HEK293T (cell line): ENCODE measurements at places on chromosomes 2 and 18.

DNA sequence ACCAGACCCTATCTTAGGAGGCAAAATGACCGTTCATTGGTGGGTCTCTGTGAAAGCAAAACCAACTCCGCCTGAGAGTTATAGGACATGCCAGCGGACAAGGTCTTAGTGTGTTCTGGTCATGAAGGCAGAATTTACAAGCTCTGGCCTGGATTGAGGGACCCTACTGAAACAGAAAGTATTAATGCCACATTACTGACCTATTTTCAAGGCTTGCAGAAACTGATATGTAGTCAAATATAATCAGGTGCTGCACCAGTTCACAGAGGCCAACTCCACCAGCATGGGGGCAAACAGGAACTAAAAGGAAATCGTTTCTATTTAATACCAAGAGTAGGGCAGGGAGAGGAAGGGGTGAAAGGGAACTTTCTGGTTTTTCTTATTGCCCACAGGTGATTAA is 19.7 kb downstream of the TYMS start:
- no peak for DNase-seq

DNA sequence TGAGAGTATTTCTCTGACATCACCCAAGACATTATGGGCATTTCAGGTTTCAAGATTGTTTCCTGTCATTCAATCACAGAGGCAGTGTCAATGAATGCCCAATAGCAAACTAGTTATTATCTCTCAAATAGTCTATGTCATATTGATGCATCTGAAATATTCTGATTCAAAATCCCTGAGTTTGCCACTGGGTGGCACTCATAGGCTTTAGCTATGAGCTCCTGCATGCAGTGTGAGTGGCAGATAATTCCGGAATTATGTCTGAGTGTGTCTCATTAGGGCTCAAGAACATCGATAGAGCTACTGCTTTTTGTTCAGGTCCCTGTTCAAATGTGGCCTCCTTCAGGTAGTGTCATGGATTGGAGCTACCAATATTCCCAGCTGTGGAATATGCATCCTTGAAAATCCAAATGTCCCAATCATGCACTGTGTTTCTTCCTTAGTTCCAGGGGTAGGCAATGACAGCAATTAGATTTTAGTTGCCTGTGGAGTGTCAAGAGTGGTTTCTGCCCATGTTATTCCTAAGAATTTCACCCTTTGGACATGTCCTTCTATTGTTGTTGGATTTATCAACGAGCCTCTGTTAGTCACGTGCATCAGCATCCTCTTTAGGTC is 7.8 kb upstream of the OR6B3 start:
- DNase-seq: peak; percentile 39

- no peak for DNase-seq
Observed at GRCh38 chr2:24659862-24660261, 133.3 kb downstream of the PTRHD1 start.

DNA sequence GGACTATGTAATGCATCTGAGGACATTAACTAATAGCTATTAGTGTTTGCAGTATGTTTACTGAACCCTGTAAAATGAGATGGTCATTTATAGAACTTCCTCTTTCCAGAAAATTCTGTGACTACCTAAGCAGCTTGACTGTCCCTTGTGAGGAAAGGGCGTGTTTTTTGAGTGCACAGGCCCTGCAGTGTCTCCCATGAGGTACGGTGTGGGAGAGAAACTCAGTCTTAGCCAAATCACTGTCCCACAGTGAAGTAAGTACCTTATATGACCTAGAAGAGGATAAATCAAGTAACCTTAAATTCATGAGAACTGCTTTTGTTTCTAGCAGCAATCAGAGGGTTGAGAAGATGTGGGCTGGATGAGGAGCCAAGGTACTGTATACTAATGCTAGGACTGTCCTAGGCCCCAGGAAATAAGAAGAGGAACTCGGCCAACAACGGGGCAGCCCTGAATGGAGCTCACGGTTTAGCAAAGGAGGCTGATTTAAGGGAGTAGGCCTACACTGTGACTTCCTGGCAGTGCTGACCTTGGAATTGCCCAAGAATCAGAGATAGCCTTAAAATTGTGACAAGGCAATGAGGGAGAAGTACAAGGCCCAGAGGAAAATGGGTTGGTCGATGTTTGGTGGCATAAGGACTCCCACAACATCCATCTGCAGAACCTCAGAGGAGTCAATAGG is 103.5 kb upstream of the CTAGE1 start:
- no peak for DNase-seq

DNA sequence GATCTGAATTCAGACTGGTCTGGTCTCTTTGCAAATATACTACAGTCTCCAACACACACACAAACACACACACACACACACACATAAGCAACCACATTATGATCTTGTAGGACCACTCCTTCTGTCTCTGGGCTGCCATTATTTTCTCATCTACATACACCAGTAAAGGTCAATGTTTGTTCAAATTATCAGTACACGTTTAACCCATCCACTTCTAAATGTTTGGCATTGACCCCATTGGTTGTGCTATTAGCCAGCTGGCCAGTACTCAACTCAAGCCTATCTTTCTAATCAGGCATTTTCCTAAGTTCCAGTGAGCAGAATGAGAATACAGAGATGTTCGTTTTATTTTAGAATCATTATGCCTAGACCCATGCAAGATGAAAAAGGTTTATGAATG is 186.4 kb downstream of the CNTNAP5 start:
- no peak for DNase-seq
